A549 treated with RU486 at 1 μM for 4 hours (cell line): ENCODE measurements at places on chromosomes 7 and 10. TPM values are rescaled to one million over a fixed set of nuclear protein-coding genes. Genes with fewer than 3 reads are reported as not detected.

The TRPV5 gene
- not detected in 5 replicates for total RNA-seq

The LMBR1 gene
- total RNA-seq = 17.4 to 28.9 TPM (median 27.9 TPM) in 5 replicates

The PROSER2 gene
- total RNA-seq = 31.5 to 49.4 TPM (median 44.1 TPM) in 5 replicates

The CLDN3 gene
- total RNA-seq = 1.4 to 3.4 TPM (median 2.9 TPM) in 5 replicates

The YWHAG gene
- total RNA-seq = 151 to 243 TPM (median 234 TPM) in 5 replicates

The HOXA7 gene
- total RNA-seq = 4.0 to 5.2 TPM (median 5.0 TPM) in 5 replicates

The OPALIN gene
- not detected in 5 replicates for total RNA-seq
